ENCODE measurements at places on chromosomes 7 and 10.

DNA sequence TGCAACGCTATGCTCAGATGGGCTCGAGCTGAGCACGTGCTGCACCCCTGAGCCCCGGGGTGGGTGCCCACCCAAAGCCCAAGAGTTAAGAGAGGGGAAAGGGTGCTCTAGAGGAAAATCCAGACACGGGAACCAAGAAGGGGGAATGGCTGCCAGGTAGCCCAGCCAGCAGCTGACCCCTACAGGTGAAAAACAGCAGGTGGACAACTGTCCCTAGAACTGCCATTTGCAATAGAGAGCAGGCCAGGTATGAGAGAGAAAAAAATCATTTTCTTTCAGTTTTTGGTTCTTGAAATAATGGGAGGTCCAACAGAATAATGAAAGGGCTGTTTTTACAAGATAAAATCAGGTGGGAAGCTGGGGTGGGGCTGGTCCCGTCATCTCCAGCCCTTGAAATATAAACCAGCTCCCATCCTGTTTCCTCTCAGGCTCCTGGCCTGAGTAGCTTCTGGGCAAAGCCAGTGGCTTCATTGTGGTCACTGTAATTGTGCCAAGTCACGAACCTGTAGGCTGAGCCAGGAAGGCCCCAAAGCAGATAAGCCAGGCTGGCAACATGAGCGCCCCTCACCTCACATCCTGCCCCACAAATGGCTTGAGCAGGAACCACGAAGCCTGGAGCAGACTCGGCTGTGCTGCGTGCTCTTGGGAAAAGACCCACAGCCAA lies 257.8 kb downstream of the SNX10 start:
- DNase-seq = no peak

GRCh38 chr7:47153576-47153975 lies 428.3 kb downstream of the TNS3 start:
- DNase-seq = no peak

DNA sequence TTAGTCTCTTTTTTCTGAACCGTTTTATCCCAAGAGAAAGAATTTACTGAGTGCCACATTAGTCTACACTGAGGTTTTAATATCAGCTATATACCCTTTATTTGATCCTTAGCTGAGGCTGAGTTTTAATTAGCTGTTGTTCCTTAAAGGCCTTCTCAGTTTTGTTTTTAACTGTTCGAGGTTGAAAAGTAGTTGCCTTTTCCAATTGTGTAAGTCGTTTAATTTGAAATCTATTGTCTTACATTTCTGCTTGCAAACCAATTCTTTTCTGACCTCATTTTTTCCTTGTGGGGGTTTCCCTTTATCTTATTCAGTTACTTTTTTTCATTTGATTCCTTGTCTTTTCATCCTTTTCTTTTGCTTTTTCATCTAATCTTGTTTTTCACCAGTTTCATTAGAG lies 30.8 kb downstream of the UMAD1 start:
- DNase-seq = no peak

DNA sequence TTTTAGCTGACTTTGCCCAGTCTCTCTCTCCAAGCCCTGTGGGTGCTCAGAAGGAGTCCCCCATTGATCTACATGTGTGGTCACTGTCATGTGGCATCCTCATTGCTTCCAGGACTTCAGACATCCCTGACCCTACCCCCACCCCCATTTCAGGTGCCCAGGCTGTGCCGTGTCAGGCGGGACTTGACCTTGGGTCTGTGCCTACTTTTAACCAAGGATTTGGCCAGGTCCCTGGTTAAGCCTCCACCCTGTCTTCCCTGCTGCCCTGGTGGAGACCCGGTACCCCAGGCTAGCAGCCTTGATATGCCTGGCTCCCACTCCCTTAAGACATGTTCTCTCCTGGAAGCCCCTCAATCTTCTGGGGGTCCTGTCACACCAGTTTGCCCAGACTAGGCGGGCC lies 31.3 kb downstream of the PRF1 start:
- DNase-seq = no peak

Data from inflammatory macrophage (primary cell).